ENCODE measurements at places on chromosomes 7 and 10.

- no peak for DNase-seq
Observed at GRCh38 chr7:91835091-91835825, 45.2 kb downstream of the MTERF1 start.

DNA sequence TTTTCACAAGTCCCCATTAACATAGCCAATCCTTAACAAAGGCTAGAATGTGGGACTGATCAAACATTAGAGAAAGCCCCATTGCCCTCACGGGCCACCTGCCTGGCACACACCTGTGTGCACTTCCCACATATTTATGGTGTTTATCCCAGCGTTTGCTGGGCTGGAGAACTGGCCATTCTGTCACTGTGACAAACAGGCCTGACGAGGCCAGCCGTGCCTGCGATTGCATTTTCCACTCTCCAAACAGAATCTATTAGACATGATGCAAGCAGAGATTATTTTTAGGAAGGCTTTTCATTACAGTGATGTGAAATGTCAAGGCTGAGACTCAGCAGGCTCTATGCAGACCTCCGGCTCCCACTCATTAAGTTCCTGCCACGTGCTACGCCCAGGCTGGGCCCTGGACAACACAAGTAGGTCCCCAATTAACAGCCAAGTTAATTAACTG, 20.4 kb downstream of the PTPRN2 start:
- DNase-seq = no peak

GRCh38 chr7:151999424-152000090, 25.9 kb upstream of the GALNT11 start:
- no peak for DNase-seq

DNA sequence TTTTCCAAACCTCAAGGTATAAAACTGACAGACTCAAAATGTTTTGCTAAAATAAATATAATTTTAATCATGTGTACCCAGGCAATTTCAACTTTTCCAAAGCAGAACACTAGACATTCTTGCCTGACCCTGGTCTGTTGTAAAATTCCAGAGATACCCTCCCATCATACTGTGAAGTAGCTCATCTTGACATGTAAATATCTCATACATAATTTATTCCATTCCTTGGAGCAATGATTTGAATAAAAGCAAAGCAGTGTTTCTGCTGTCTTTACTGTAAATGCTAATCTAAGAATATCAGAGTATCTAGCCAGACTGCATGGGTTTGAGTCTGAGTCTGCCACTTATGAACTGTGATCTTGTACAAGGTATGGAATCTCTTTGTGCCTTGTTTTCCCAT, 68.9 kb downstream of the TES start:
- no peak for DNase-seq

DNA sequence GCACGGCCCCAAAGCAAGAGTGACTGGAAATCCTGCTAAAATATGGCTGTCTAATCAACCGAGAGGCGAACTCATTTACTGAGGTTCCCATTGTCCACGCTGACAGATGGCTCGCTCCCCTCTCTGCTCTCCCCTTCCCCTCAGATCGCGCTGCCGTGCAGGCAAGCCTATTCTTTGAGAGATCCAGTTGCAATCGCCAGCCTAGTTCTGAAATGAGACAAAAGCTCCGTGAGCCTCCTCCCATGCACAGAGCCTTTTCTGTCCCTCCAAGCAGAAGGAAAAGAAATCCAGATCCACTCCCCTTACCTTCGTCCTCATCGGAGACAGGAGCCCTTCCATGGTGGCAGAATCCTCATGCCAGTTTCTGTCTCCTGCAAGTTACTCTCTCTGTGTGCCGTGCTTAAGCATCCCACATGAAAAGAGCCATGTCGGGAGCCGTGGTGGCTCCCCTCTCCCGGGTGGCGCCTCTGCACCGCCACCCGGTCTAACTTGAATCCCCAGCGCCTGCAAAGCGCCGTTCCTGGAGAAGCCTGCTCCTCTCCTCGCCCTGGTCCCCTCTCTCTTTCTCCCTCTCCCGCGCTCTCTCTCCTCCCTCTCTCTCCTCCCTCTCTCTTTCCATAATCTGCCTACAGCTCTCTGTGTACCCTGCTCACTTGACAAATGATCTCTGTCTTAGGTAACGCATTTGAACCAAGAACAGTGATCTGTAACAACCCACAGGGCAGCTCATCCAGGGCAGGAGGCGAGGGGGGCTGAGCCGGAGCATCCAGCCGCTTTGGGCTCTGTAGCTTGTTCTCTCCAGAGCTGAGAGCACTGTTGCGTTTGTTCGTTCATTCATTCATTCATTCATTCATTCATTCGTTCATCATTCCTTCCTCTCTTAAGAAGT, 156.8 kb downstream of the FRMD4A start:
- DNase-seq = no peak

DNA sequence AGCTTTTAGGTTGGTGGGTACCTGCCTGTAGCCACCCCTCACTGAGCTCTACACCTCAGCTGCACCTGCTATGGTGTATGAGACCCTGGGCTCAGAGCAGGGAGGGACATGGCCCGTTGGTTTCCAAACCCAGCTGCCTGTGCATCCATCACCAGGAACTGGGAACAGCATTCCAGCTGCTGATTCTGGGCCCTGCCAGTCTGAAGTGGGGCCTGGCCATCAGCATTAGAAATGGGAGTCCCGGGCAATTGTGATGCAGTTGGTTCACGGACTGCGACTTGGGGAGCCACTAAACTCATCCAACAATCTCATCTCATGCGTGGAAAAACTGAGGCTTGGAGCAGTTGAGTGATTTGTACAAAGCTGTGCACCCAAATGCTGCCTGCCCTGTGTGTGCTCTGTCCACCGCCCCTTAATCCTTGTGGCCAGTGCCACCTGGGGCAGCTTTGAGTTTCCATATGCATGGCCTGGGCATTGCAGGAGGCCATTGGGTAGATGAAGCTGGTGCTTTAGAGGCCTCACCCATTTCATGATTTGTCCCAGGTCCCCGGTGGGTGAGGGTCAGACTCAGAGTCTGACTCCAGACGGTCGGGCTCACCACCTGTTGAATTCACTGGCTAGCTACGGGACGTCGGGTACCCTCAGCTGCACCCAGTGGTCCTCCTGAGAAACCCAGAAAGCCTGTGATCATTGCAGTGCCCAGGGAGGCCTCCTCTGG, 109.0 kb upstream of the SHH start:
- DNase-seq = no peak

- no peak for DNase-seq
Observed at GRCh38 chr10:26573674-26574073, 123.8 kb upstream of the PDSS1 start.

DNA sequence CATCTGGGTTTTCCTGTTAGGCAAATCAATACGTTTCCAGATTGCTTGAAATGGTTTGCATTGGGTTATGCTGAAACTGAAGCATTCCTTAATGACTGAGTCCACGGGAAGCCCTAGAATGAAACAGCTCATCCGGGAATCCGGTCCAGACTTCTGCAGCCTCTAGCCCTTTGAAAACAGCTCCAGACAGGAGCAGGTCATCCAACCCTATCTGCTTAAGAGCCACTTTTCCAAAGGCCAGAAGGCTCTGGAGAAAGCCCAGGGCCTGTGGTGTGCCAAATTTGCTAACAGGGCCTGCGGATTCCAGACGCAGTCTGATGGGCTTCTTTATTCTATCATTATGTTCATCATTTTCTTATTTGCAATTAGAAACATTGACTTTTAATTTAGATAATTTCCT, 265.4 kb downstream of the SKIDA1 start:
- no peak for DNase-seq

DNA sequence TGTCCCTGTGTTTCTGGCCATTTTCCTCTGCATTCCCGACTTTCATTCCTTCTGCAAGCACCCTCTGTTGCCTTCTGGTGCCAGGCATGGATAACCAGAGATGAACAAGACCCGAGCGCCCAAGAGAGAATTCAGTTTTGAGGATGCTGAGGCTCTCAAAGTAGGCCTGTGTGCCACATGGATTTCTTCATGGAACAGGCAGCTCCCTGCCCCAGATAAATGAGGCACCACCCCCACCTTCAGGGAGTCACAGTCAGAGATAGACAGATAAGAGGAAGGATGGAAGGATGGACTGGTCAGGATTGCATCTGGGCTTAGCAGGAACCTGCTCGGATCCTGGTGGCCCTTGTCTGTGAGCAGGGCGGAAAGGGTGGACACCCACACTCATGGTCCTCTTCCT, 49.4 kb downstream of the ADCYAP1R1 start:
- DNase-seq = no peak

GRCh38 chr10:44010873-44011602, 362.4 kb upstream of the ZNF32 start:
- DNase-seq = no peak

DNA sequence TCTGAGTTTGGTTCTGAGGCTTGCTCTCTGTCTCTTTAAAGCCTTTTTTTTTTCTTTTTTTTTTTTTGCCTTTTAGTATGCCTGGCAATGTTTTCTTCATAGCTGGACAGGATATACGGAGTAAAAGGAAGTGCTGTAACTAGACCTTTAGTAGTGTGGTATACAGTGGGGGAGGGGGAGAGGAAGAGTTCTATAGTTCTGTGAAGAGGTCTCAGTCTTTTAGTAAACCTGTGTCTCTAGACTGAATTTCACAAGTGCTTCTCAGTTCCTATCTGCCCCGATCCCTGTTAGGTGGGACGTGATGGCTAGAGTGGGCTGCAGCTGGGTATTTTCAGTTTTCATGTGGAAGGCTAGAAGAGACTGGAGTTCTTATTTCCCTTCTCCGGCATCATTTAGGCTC, 3.1 kb upstream of the ABCC2 start:
- no peak for DNase-seq

DNA sequence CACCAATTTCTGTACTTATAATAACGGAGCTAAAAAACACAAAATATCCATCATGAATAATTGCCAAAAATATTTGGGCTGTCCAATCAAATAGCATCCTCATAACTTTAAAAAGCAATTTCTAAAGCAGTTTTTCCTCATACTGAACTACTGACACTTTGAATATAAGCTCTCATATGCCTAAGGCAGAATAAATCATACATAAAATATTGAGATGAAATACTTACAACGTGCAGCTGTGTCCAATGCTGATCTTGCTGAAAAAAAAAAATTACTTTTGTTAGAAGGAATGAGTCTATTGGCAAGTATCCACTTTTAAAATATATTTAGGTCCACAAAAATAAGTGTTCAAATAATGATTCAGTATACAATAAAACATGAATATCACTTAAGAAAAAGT, 24.2 kb downstream of the FAM3C start:
- DNase-seq = no peak

- no peak for DNase-seq
Observed at GRCh38 chr10:64288404-64288803, 767.2 kb downstream of the REEP3 start.

DNA sequence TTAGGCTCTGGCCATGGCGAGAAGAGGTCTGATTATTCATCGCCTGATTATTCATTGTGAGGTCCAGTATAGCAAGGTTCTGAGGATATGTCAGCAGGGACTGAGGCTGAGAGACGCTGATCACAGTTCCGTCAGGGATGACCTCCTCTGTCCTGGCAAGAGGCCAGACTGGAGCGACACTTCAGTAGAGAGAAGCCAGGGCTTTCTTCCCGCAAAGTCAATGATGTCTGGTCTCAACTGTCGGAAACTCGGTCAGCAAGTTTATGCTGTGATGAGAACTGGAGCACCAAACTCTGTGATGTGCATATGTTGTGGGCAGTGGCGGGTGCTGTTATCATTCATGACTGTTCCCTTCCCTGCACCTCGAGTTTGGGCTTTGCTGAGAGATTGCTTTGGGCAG, 29.0 kb upstream of the GNA12 start:
- no peak for DNase-seq

DNA sequence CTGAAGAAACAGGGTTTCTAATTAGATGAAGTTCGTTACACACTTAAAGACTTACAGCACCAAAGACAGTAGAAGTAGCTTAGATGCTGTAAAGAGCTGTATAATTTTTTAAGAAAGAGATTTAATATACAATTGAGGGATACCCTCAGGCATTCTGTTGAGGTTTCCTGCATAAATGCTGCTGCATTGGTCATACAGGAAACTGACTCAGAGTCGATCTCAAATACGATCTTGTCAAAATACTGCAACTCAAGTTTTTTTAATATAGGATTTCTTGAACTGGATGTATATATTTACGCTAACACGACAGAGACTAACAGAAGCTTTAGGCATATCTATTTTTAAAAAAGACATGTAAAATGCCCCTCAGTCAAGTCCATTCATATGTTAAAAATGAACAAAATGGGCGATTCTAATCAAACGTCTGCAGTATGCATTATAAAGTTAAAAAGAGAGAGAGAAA, 2.4 kb upstream of the ARID5B start:
- DNase-seq = no peak
